ENCODE measurements at places on chromosomes 3 and 15.

GRCh38 chr3:145015253-145015652 lies 1043.6 kb downstream of the DIPK2A start:
- no peak for DNase-seq

DNA sequence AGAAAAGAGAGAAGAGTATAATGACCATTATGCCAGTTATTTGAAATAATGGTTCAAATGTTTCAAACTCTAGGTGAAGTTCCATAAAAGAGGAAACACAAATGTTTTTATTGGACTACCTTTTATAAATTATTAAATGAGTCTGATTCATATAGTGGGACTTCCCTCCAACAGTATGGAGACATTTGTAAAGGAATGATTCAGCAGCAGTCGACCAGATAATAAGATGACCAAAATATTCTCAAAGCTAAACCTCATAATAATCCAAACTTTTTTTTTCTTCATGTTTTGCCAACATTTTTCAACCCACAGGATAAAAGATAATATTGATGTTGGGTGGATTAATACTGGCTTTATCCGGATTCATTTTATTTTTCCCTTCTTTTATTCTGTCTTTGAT lies 18.8 kb downstream of the TIPARP start:
- DNase-seq, result no peak

GRCh38 chr3:127978636-127979035 lies 63.6 kb downstream of the KBTBD12 start:
- DNase-seq, result no peak

DNA sequence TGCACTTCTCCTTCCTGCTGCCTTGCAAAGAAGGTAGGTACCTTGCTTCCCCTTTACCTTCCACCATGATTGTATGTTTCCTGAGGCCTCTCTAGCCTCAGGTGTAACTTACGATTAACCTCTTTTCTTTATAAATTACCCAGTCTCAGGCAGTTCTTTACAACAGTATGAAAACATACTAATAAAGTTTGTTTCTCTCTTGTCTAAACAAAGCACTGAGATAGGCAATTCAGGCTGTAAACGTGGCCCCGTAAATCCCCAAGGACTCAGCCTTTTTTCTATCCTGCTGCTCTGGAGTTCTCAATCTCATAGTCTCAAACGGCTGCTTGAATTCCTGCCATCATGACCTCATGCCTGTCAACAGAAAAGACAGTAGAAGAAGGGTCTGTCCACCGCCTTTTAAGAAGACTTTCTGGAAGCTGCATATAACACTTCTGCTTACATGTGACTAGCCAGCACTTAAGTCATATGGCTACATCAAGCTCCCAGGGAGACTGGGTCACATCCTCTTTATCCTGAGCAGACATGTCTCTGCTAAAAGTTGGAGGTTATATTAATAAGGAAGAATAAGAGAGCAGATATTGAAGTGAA lies 257.8 kb downstream of the EBLN2 start:
- DNase-seq, result no peak

- peak; percentile 51 for DNase-seq
Measured at GRCh38 chr15:46091860-46092450, 457.1 kb downstream of the SQOR start.

- no peak for DNase-seq
Measured at GRCh38 chr3:104273046-104273649, 1093.6 kb upstream of the ALCAM start.

GRCh38 chr3:57078635-57079473 lies 18.4 kb downstream of the SPATA12 start:
- peak; percentile 77 for DNase-seq

DNA sequence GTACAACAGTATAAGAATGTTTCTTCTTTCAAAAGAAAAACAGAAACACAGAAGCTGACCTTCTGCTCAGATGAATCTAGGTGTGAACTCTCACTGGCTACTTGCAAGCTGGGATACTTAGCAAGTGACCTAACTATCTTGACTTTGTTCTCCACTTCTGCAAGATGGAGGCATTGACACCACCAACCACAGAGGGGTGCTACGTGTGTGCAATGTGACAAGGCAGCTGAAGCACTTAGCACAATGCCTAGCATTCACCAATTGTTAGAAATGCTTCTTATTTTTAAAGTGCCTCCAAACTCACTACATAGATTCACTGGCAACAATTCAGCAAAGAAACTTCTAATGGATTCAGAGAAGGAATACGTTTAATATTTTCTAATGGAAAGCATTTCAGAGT lies 331.4 kb upstream of the WNT5A start:
- no peak for DNase-seq

DNA sequence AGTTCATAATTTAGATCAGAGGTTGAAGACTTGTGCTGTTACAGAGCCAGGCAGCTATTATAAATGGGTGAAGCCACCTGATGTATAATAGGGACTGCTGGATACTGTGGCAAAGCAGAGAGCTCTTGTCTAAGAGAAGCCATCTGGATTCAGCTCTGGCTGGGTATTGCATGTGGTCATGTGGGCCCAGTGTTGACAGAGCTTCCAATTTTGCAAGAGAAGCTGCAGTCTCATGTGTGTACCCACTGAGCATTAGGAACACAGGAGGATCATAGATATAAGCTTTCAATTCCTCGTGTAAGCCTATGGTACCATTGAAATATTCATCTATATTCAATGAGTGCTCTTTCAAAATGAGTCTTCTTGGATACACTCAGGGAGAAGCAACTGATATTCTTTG lies 303.9 kb upstream of the SLCO3A1 start:
- no peak for DNase-seq

- DNase-seq, result no peak
Measured at GRCh38 chr15:26967719-26968269, 3.2 kb upstream of the GABRG3 start.

DNA sequence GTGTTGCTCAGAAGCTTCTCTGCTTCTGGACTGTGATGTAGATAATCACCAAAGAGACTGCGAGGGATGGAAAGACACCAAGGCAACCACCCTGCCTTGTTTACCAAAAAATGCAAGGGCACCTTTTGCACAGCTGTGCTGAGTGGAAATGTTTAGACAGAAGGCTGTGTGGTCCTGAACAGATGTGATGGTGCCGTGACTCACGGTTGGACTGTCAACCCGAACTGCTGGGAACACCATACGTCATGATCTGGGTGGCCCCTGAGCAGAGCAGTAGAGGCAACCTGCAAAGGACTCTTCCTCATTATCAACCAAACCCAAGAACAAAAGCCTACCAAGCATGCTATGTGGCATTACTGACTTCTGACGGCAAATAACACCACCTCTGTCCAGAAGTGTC lies 61.3 kb upstream of the LPP start:
- no peak for DNase-seq

DNA sequence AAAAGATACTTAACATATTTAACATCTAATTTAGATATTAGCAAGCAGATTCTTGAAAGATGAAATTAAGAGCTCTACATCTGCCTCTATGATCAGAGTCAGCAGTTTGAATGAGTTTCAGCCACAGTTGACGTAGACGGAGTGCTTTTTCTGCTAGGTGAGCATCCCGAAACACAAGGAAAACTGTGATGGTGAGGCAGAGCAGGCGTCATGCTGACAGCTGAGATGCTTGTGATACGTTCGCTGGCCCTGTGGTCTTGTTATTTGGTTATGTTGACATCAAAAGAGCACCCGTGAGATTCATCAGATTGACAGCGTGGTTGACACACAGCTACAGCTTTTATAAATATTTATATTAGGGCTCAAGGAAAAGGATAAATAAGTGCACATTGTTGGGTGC lies 19.6 kb upstream of the GOLGA8B start:
- DNase-seq, result no peak

- DNase-seq, result no peak
Measured at GRCh38 chr15:36362509-36362915, 216.9 kb upstream of the CDIN1 start.

- no peak for DNase-seq
Measured at GRCh38 chr15:31333119-31333518, 6.5 kb downstream of the KLF13 start.

DNA sequence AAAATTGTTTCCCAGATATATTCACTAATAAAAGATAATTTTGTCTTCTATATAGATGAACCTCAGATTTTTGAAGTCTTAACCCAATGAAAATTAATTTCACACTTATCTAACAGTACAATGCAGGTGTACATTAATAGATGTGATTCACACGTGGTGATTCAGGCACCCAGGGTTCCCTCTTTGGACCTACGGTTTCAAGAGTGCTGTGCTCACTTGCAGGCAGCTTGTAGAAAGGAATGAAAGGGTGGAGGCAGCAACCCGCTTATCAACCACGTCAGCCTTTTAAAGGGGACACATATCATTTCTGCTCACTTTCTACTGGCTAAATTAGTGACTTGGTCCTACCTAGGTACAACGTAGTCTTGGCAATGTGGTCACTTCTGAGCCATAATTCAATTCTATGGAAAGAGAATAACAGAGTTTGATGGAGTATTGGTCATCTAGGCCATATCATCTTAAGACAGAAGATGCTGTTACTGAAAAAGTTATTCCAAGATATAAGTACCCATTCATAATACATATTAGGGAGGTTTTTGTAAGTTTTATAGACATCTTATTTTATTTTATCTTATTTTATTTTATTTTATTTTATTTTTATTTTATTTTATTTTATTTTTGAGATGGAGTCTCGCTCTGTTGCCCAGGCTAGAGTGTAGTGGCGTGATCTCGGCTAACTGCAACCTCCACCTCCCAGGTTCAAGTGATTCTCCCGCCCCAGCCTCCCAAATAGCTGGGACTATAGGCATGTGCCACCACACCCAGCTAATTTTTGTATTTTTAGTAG lies 37.9 kb downstream of the ACP3 start:
- peak; percentile 18 for DNase-seq

GRCh38 chr3:168269001-168269400 lies 173.3 kb upstream of the GOLIM4 start:
- no peak for DNase-seq

- no peak for DNase-seq
Measured at GRCh38 chr3:13199899-13200451, 126.7 kb upstream of the IQSEC1 start.

DNA sequence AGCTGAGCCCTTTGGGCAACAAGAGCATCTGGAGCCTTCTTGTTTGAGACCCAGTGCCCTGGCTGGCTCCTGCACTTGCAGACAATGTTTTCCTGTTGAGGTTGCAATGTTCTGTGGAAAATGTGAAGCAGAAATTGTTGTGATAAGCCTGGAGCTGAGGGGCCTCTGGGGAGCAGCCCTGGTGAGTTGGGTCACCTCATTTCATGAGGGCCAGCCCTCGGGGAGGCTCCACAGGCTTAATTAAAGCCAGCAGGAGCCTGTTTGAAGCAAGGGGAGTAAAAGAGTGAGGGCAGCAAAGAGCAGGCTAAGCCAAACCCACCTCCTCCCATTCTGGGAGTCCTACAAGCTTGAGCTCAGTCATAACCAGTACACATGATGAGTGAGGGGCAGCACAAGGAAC lies 154.3 kb downstream of the ALDH1A2 start:
- no peak for DNase-seq

DNA sequence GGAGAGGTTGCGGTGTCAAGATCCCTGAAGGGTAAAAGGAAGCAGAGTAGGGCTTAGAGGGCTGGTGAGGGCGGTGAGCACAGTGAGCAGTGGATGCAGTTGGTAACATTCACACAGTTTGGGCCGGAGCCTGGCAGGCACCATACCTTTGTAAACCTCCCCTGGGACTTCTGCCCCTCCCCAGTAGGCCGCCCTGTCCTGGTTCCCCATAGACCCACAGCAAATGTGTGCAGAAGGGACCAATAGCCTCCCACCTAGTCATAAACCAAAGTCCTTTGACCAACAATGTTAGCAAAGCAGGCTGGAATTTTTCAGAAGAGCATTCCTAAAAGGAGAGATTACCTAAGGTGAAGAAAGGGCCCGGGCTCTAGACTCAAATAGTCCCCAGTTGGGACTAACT lies 1.7 kb upstream of the PHGR1 start:
- no peak for DNase-seq

DNA sequence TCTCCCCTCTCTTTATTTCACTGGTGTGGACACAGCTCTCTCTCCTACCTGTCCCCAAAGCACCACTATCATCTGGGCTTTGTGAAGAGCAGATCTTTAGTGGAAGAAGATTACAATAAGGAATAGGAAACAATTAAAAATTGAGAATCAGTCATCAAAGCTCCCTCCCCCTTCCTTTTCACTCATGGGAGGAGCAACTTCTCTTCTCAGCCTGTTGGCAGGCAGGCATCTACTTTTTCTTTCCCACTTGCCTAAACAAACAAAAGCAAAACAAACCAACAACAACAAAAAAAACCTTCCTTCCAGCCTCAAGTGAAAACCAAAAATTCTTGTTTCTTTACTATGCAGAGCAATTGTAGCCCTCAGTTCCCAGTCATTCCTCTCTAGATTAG lies 125.5 kb upstream of the BHLHE40 start:
- no peak for DNase-seq

GRCh38 chr3:2372306-2372705 lies 273.6 kb downstream of the CNTN4 start:
- DNase-seq, result no peak
